ENCODE measurements at places on chromosomes 3 and 15.

DNA sequence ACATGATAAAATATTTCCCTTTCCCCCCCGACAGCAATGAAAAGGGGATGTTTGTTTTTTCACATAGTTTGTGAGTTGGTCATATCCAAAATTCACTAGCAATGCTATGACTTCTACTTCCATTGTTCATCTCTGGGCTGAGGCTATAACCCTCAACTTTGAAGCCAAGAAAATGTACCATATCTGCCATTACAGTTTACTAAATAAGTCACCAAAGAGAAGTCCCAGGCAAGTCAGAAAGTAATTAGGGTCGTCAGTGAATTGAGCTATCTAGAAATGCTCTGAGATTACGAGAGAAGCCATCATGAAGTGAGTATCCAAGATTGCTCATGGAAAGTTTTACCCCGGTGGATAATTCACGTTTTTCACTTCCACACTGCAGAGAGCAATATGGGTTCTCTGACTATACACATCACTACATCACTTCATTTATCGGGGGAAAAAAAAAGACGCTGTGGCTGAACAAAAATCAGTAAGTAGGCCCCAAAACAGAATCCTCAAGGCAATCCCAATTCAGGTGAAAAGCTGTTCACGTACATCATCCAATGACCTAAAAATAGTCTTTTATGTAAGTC lies 1.4 kb downstream of the PEAK1 start:
- DNase-seq, result no peak

- no peak for DNase-seq
These were observed 138.8 kb upstream of the PEX5L start for GRCh38 chr3:180175572-180175971.

DNA sequence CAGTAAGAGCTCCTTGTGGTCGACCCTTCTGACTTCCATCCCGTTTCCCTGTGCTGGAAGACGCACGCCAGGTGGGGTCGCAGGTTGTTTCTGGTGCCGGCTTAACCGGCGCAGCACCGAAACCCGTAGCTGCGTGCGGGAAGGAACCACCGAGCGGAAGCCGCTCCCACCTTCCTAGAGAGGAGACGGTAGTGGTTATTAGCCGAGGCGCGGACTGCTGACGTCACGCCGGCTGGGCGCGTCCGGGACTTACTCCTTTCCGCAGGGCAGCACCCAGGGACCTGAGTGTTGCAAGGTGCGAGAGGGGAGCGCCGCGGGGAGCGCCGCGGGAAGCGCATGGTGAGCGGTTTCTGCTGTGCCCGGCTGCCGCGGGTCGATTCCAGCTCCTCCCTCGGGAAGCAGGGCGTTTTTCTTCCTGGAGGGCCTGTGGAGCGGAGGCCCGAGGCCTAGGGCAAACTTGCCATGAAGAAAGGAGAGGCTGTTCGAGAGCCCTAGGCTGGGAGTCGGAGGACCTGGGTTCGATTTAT lies at the start of gene ZNF501:
Gene ZNF501 (plus strand): TSS at position 252 of the 527 bp plus-strand sequence. CDS start 4,787 bp downstream, outside the sequence.
- peak; percentile 79 for DNase-seq

- no peak for DNase-seq
These were observed 193.8 kb downstream of the SCAPER start for GRCh38 chr15:76711351-76711827.

GRCh38 chr15:69780374-69780773 lies 317.3 kb downstream of the TLE3 start:
- DNase-seq, result no peak

DNA sequence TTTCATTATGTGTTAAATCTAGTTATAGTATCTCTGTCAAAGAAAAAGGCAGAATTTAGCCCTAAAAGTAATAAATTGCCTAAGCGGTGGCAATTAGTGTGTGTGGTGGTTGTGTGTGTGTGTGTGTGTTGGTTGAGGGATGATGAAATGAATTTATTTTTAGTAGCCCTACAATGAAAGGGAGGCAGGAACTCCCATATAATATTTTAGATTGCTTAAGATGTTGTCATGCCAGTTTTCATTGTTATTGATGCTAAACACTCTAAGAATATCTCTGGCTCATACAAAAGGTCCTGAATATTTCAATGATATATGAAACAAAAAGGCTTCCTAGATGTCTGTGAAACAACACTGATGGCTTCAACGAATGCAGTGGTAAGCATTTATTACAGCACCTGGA lies 140.6 kb upstream of the TBC1D5 start:
- no peak for DNase-seq

GRCh38 chr3:49654955-49655556 lies 19.1 kb upstream of the APEH start:
- DNase-seq, result no peak

- DNase-seq, result no peak
These were observed 54.8 kb upstream of the LARS2 start for GRCh38 chr3:45333549-45333948.

- peak; percentile 31 for DNase-seq
These were observed 1.9 kb downstream of the TNIK start for GRCh38 chr3:171458071-171458863.

DNA sequence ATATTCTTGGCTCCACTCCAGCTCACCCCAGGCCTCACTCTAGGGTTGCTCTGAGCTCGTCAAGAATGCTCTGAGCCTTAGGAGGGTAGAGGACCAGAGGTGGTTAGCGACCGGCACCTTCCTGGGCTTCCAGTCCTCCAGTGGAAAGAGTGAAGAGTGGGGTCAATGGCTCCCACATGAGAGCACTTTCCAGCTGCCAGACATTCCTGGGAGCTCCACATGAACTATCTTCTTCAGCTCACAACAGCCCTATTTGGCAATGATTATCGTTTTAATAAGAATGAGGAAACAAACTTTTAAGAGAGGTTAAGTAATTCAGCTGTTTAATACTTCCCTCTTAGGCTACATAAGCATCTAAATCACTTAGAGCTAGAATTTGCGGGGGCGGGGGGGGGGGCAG lies 139.3 kb downstream of the STT3B start:
- DNase-seq, result no peak

GRCh38 chr3:89380016-89380415 lies 272.6 kb downstream of the EPHA3 start:
- no peak for DNase-seq

- no peak for DNase-seq
These were observed 12.9 kb downstream of the IDH3A start for GRCh38 chr15:78162038-78162437.

DNA sequence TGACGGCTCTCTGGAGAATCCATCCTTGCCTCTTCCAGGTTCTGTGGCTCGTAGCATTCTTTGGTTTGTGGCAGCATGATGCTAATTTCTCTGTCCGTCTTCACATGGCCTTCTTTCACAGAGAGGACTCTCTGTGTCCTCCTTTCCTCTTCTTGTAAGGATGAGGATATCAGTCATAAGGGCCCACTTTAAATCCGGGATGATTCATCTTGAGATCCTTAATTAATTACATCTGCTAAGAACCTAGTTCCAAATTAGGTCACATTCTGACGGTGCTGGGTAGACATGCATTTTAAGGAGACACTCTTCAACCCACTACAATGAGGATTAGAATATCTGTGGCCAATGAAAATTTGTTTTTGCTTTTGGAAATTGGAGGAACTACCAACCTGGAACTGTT lies 15.7 kb upstream of the GXYLT2 start:
- DNase-seq, result no peak

GRCh38 chr3:185949515-185949914 lies 11.7 kb upstream of the TRA2B start:
- DNase-seq, result no peak

DNA sequence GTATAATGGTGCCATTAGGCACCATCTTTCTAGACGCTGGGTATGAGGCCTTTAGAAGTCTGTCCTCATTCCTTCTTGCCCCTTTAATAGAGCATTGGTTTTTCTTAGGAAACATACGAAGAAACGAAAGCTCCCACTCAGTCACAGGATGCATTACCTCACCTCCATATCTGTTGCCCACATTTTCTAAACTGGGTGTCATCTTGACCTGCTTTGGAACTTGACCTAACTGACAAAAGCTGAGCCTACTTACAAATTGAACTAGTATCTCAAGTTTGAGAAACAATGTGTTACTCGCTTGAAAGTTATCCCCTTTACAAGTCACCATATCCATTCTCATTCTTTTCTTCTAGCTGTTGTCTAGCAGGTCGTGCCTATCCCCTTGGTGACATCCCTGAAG lies 102.7 kb downstream of the VPS8 start:
- no peak for DNase-seq

- no peak for DNase-seq
These were observed 12.8 kb upstream of the MTMR10 start for GRCh38 chr15:31004220-31004733.

- no peak for DNase-seq
These were observed 169.2 kb upstream of the TGFBR2 start for GRCh38 chr3:30437171-30437601.

DNA sequence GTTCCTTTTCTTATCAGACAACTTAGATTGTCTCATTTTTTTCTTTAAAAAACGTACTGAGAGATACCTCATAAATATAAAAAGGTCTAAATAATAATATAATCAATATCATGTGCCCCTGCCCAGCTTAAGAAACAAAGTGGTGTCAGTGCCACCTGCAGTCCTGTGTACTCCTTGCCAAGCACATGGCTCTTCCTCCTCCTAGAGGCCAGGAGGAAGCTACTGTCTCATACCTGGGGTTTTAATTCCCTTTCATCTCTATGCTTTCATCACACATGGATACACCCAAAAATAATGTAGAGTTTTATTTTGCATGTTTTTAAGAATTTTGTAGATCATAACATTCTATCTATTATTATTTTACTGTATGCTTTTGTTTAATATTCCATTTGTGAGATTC lies 98.6 kb upstream of the C15orf61 start:
- DNase-seq, result no peak

DNA sequence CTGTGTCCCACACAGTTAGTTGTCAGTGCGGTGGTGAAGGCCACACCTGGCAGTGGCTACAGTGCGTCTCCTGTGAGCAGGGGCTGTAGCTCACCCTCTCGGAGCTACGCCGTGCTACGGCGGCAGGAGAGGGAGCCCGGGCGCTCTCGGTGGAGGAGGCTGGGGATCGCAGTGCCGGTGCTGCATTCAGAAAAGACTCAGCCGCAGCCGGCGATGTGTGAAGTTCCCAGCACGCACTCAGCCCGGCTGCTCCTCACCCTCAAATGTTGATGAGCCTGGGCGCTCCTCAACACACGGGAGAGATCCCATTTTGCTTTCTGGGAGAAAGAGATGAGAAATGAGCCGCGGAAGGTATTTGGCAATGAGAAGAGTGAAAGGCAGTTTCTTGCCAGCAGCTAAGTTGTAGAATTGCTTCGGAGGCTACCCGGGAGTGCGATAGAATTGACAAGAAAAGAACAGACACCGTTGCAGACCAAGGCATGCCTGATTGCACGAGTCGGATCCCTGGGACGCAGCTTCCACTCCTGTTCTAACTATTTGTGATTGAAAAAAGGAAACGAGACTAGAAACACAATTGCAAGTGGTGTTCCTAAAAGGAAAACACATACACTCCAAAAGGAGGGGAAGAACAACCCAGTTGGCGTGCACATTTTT lies at the start of gene UNC13C:
Gene UNC13C (plus strand): TSS at position 189 of the 654 bp plus-strand sequence. CDS start 34,463 bp downstream, outside the sequence.
- peak; percentile 38 for DNase-seq

DNA sequence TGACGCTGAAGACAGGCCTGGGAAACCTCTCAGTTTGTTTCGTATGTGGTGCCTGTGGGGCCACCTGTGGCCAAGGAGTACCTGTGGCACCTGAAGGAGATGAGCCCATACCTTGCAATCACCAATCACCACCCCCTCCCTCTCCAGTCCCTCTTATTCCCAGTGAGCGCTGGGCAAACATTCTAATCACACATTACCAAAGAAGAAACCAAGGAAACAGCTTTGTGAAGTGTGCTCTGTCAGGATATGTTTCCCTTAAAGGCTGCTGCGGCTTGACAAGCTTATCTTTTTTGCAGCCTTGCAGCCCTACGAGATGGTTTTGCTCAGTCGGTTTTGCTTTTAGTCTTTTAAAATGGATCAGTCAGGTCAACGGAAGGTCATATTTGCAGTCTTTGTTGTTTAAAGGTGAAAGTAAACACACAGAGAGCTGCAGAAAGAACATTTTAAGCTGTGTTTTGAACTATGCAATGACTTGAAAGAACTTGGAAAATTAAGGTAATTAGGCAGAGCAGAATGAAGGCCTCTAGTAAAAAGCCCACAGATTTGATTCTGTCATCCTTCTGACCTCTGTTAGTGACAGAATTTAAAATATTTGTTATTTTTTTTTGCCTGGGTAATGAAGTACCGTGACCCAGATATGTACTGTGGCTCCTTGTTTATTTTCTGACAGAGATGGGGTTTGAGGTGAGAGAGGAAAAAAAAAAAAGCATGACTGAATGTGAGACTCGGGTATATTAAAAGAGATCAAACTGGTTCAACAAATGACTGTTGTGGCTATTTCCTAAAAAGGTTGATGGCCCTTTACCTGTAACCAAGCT lies 461.4 kb downstream of the NSUN3 start:
- DNase-seq, result no peak

- DNase-seq, result no peak
These were observed 13.6 kb downstream of the WNT7A start for GRCh38 chr3:13866041-13866965.

GRCh38 chr3:9595877-9596276 lies 42.3 kb upstream of the LHFPL4 start:
- no peak for DNase-seq

DNA sequence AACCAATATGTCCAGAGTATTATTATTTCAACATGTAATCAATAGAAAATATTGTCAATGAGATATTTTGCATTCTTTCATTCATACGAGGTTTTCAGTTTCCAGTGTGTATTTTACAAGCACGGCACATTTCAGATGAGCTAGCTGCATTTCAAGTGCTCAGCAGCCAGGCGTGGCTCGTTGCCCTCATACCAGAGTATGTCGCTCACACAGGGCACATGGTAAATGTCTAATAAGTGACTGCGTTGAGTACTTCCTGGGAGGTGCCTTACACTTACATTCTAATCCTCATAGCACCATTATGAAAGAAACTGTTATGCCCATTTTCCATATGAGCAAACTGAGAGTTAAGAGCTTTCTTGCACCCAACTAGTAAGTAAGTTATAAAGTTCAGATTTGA lies 47.4 kb downstream of the TMEM266 start:
- DNase-seq, result no peak

- no peak for DNase-seq
These were observed 35.8 kb downstream of the ZNF710 start for GRCh38 chr15:90036806-90037510.

DNA sequence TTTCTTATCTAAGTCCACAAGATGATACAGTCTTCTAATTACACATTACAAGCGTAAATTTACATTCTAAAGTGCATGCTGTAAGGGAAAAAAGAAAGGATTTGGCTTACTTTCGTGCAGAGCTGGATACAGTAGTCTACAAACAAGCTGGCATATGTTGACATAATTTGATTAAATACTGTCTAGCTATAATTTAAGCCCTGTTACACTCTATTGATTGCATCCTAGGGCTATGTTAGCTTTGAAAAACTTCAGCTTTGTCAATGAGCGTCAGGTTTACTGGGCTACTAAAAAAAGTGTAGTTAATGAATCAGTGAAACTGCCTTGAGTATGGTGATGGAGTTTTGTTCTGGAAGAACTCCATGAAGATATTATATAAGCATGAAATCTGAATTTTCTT lies 24.5 kb upstream of the PLCL2 start:
- DNase-seq, result no peak

All from NCI-H446 (cell line).